ENCODE measurements at places on chromosomes 5 and 9.
A peak's percentile ranks its signal among the peaks of the same experiment; 100 is the strongest.

GRCh38 chr9:137178201-137178938, 6.5 kb upstream of the TMEM210 start:
- no peak for DNase-seq

DNA sequence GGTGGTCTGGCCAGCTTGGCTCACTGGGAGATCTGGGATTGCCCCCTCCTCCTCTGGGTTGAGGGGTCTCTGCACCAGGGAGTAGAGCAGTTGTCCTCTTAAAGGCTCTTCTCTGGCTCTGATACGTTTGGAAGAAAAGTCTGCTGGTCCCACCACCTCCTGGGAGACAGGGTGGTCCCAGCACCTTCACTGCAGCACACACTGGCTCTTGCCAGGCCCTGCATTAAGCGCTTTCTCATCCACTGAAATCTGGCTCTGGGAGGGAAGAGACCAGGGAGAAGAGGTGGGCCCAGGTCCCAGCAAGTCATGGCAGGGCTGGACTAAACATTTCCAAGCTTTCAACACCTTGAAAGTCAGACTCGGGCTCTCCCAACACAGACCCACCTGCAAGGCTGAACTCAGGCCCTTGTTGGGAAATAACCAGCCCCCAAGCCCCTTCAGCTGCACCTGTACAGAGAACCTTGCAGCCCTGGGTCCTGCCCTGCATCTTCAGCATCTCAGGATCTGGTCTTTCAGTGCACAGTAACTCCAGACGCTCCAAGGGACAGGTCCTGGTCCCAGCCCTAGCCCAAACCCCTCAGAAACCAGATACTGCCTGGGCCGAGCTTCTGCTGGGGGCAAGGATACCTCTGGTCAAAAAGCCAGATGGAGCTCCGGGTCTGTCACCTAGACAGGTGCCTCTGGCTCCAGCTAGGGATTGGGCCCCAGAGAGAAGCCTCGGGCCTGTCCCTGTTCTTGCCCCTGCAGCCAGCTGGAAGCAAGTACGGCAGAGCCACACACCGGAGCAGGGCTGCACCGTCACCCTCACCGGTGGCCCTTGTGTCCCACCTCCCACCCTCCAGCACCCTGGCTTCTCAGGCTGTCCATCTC, 134.5 kb downstream of the DAB2IP start:
- DNase-seq = no peak

- DNase-seq = no peak
Observed at GRCh38 chr5:4720831-4721230, 419.3 kb upstream of the ADAMTS16 start.

DNA sequence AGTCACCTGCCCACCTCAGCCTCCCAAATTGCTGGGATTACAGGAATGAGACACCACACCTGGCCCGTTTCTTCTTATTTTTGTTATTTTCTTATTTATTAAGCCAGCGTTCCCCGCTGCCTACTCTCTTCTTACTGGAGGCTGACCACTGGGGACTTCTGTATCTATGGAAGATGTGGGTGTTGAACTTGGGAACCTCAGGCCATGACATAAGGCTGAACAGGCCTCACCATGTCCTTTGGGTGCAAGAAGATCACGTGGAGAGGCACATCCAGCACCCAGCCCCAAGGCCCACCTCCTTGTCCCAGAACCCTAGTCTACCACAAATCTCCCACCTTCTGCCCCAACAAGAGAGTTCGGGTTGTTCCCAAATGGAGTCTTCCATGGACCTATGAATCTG, 59.4 kb upstream of the NEK6 start:
- no peak for DNase-seq

DNA sequence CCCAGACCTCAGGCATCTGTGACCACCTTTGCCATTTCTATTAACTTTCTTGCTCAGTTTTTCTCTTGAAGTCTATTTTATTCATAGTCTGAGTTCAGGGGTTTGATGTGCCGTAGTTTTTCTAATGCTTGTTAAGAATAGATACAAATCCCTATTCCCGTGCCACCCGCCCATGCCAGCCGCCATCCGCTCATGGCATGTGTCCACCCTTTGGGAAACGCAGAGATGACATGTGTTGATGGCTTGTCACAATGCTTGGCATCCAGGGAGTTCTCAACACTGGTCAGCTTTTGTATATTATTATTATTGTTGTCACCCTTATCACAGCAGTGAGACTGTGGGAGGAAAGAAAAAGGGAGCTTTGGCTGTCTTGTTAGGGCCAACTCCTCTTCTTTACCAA, 17.3 kb upstream of the ANGPTL2 start:
- no peak for DNase-seq

DNA sequence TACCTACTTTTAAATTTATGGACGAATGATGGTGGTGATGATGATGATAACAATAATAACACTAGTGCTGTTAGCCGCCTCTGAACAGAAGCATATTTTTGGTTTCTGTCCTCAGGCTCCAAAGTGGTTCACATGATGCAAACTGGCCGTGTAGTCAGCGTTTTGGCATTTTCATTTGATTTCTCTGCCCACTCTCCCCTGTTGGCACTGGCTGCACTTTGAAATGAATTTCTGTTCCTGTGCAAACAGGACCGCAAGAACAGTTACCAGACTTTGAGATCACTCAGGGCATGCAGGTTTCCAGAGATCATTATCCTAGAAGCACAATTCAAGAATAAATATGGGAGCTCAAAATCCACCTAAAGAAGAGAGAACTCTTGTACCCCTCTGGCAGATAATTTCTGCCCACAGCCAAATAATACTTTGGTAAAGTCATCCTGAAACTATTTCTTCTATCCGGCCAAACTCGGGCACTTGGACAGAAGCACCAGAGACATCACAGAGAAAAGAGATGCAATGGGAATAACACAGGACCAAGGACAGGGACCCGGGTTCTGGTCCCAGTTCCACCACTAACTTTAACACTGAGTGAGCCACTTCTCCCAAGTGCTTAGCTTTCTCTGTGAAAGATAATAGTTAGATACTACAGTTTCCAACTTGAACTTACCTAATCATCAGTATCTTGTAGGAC, 201.7 kb upstream of the PTGER4 start:
- no peak for DNase-seq

DNA sequence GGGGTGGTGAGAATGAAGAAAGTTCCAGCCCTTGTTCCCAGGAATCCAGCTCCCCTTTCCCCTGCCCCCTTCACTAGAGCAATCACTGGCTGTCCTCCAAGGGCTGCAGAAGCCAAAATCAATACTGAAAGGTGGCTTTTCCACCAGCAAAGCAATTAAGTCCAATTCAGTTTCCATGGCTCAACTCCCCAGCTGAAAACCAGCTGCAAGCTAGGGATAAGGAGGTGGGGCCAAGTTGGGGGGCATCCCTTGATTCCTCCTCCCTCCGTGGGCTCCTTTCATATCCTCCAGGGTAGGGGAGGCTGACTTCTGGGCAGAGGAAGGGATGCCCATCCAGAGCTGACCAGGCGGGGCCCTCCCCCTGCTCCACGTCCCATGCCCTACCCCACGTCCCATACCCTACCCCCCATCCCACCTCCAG, 22.7 kb downstream of the CAMK2A start:
- peak; percentile 54 for DNase-seq

- DNase-seq = no peak
Observed at GRCh38 chr9:130034570-130034969, 8.4 kb downstream of the FNBP1 start.

GRCh38 chr5:67223211-67223610, 26.6 kb upstream of the CD180 start:
- DNase-seq = no peak

DNA sequence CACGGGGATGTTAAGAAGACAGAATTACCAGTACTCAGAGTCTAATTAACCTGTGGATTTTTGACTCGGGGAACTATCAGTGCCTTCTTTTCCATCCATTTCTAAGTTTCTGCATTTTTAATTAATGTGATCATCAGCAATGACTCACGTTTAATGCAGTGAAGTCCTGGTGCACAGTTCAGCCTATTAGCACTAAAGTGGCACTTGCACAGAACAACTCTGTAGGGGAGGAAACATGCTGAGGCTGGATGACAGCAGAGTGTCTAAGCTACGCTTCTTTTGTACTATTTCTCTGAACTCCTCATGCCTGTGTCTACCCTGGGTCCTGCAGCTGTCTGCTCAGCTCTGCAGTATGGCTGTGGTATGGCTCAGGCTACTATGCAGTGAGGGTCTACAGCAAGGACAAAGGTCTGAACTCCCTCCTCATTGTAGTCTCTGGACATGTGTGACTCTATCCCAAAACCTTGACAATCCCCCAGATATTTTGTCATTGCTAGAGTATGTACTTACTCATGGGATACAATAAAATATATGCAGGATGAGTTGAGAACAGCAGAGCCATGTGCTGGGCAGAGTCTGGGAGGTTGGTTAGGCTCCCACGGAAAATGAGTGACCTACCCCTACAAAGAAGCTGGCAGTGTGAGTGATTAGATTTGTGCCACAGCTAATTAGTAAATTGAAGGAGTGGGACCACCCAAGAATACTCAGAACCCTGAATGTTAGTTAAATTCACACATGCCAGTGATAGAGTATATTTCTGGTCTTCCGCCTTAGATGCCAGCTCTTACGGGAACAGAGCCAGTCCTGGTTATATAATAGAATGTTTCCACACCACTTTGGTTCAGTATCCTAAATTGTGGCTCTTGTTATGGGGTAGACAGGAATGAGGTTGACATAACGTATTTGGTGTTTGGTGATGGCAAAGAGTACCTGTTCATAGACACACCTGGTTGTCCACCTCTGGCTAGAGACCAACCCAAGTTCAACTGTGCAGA, 148.0 kb downstream of the GHR start:
- DNase-seq = no peak

DNA sequence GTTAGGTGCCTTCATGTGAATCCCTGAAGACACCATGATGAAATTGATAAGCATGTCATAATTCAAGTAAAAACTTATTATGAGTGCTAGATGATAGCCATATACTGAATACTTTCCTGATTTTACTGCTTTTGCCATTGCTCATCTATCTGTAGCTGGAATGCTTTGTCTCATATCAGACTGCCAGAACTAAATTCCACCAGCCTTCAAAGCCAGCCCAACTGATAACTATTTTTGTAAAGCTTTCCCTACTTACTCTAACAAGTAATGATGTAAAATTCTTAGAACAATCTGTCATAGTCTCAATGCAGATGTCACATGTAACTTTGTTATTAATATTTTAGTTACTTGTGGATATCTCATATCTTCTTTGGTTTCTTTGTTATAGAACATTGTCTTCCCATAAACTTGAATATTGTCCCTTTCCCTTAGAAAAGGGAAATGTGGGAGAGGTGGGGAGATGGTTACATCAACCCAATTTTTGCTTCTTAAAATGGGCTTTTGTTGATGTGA, 128.3 kb downstream of the ZCCHC7 start:
- no peak for DNase-seq

GRCh38 chr5:68419637-68420452, 204.3 kb downstream of the PIK3R1 start:
- no peak for DNase-seq

DNA sequence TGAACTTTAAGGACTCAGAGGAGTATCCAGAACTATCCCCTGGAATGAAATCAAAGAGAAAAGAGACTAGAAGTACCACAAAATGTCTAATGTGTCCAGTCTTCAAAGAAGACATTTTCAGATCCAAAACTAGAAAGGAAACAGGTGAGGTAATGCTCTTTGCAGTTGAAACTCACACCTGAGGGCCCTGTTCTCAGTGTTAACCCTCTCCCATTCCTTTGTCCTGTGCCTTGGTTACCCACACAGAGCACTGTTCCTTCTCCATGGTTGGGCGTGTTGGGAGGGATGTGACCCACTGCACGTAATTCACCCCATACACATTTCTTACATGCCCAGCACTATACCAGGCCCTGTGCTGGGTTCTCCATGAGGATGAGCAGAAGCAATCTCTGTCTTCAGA, 21.3 kb downstream of the MSANTD3 start:
- no peak for DNase-seq

DNA sequence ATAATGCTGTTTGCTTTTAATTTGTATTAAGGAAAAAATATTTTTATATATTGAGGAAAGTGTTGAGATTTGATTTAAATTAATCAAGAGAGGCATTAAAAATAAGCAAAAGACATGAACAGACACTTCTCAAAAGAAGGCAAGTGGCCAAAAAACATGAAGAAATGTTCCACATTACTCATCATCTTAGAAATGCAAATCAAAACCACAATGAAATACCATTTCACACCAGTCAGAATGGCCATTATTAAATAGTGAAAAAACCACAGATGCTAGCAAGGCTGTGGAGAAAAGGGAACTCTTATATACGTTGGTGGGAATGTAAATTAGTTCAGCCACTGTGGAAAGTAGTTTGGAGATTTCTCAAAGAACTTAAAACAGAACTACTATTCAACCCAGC, 45.9 kb downstream of the RANBP17 start:
- DNase-seq = no peak

- no peak for DNase-seq
Observed at GRCh38 chr9:127066851-127067136, 55.6 kb downstream of the ANGPTL2 start.

- DNase-seq = peak; percentile 21
Observed at GRCh38 chr9:68585034-68585761, 44.5 kb upstream of the TMEM252 start.

DNA sequence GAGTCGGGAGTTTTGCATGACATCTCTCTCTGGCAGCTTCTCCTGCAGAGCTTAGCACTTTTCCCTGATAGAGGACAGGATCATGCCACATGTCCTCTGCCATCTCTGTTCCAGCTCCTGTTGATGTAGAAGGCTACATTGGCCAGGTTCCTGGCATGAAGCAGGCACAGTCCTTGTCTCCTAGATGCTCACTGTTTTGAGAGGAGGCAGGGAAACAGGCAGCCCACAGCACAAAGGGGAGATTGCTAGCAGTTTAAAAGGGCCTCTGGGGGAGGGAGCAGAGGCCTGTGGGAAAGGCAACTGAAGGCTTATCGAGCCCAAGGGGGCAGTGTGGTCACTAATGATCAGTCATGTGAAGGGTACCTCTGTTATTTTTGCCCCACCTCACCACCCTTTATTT, 10.7 kb downstream of the ARHGAP26 start:
- DNase-seq = no peak

DNA sequence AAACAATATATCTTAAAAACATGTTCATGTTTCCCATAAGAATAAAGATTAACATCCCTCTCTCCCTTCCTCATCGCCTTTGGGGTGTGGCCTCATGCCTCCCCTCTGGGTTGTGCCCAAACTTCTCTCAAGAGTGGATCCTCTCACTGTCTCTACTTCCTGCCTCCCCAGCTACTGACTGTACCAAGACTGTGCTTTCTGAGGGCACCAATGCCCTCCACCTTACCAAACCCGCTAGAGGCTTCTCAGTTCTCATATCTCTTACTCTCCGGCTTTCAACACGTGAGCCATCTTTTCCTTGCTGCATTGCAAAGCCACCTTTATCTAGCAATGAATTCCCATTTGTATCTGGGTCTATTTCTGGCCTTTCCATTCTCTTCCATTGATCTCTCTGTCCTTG, 34.4 kb upstream of the KCNIP1 start:
- DNase-seq = no peak

DNA sequence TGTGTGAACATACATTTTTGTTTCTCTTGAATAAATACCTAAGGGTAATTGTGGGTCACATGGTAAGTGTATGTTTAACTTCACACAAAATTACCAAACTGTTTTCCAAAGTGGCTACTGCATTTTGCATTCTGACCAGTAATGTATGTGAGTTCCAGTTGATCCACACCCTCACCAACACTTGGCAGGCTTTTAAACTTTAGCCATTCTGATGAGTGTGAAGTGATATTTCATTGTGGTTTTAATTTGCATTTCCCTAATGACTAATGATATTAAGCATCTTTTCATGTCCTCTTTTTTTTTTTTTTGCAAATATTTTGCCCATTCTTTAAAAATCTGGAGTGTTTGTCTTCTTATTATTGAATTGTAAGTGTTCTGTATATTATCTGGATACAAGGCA, 53.5 kb upstream of the MAST4 start:
- DNase-seq = no peak

All from NCI-H1105 treated with DMSO at 0.1 percent for 48 hours (cell line).